ENCODE measurements at places on chromosomes 7 and 10.

- no peak for DNase-seq
These were observed 7.0 kb downstream of the PRF1 start for GRCh38 chr10:70595566-70596016.

DNA sequence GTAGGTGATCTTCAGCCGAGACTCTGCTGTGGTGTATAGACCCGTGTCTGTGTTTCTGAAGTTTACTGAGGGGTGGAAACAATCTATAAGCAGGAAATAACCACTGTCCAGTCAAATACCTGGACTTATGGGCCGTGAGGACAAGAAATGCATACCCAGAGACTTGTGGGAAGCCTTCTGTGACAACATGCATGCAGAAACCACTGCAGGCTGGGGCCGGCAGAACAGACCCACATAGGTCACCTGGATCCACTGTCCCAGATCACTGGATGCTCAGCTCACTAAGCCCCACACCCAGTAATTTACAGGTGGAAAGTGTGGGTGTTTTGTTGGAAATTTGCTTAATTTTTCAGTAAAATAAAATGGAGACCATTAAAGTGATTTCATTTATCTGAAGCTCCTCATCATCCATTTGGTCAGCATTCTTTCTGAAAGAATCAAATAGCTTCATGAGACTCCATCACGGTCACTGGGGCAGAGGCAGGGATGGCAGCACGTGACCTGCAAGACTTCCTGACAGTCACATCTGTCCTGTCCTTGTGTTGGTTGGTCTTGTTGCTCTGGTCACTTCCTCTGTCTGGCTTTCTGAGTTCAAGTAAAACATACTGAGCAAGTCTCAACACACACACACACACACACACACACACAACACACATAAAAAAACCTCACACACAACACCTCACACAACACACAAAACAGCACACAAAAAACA, 108.3 kb downstream of the TNS3 start:
- no peak for DNase-seq

GRCh38 chr7:19106241-19107080, 11.0 kb downstream of the TWIST1 start:
- no peak for DNase-seq

- no peak for DNase-seq
These were observed 76.3 kb downstream of the FOXI2 start for GRCh38 chr10:127813290-127813689.

- DNase-seq, result no peak
These were observed 56.0 kb downstream of the THSD7A start for GRCh38 chr7:11776039-11776438.

GRCh38 chr7:30625283-30625682, 30.6 kb downstream of the GARS1 start:
- no peak for DNase-seq

DNA sequence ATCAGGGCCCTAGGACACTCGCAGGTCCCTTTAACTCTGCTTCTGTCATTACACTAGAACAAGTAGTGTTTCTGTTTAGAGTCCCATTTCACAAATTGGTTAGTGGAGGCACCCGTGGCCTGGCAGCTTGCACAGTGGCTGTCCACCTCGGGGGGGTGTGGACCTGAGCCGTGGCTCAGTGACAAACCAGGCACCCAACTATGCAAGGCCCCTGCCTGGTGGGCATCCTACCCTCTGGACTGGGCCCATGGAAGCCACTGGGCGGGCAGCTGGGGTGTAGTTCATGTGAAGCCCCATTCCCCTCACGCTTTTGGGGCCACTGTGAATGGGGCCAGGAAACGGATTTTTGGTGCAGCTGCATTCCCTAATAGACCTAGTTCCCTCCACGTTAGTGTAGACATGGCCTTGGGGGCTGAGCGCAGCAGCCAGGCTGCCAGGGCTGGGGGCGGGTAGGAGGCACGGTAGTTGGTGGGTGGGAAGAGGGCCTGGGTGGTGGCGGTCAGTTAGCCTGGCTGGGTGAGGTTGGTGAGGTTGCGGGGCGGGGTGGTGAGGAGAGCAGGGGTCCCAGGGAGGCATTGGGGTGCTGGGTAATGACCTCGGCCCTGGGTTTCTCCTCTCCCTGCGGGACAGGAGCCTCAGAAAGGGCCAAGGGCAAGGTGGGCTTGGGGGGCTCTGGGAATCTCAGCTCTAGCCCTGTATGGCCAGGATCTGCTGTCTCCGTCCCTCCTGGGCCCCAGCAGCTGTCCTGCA, 18.7 kb downstream of the ZNF316 start:
- no peak for DNase-seq

DNA sequence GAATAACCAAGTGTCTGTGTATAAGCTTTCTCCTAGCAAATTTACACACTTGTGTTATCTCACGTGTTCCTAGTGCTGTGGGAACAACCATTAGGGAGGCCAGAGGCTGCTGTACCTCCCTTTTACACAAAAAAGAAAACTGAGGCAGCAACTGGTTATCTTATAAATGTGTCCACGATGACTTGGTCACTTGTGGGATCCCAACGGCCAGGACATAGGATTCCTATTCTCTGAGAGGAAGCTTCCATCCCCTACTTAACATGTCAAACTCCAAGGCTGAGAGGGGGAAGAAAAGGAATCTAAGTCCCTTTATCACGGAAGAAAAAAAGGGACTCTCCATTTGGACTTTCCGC, 484 bp downstream of the ZNF438 start:
- no peak for DNase-seq

GRCh38 chr10:45370202-45370955, 3.6 kb upstream of the ALOX5 start:
- no peak for DNase-seq

- DNase-seq, result no peak
These were observed 489.4 kb downstream of the SEMA3D start for GRCh38 chr7:84697506-84697905.

GRCh38 chr7:157002819-157003421, 7.5 kb downstream of the MNX1 start:
- DNase-seq, result no peak

GRCh38 chr10:22713853-22714478, 412 bp downstream of the PIP4K2A start:
- no peak for DNase-seq

GRCh38 chr7:106704000-106704840, 43.3 kb upstream of the CCDC71L start:
- DNase-seq, result no peak
